HEK293T (cell line): ENCODE measurements at places on chromosomes 3 and 15.

DNA sequence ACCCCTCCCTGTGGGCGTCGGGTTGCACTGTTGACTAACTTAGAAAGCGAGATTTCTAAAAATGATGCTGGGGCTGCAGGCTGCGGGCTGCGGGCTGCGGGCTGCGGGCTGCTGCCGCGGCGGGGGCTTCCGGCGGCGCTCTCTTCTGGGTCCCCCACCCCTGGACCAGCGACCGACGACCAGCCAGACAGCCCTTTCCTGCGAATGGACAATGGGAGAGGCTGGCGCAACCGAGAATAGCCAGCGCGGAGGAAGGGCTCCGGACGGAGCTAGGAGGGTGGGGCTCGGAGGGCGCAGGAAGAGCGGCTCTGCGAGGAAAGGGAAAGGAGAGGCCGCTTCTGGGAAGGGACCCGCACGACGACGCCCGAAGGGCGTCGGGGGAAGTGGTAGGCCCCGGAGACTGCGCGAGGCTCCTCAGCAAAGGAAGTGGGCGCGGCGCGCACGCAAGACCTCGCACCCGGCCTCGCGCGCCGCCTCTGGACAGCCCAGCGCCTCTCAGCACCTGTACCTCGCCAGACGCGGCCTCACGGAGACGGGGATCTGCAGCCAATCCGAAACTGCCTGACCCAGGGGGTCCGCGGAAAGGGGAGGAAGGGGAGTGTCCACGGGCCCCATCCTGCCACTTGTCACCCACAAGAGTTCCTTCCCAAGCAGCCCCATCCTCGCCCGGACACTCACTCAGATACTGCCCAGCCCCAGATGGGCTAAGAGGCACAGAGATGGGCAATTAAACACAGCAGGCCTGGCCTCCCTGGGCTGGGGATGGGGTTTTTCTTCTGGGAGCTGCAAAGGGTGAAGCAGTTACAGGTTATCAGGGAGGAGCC lies 70.7 kb downstream of the SLC12A8 start:
- DNase-seq: no peak

DNA sequence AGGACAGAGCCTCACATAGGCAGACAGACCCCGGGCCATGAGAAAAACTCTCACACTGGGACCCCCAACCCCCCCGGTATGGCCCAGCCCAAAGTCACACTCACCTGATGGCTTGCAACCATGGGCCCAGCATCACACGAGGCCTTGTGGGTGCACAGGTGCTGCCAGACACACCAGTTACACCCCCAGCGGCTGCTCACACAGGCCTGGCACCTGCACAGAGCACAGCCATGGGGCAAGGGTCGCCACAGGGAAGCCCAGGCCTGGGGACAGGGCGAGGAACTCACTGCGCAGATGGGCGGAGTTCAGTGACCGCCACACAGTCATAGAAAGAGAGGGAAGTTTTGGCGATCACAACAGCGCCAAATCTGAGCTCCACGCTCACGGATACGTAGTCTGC lies 9.3 kb downstream of the PLXNB1 start:
- no peak for DNase-seq

DNA sequence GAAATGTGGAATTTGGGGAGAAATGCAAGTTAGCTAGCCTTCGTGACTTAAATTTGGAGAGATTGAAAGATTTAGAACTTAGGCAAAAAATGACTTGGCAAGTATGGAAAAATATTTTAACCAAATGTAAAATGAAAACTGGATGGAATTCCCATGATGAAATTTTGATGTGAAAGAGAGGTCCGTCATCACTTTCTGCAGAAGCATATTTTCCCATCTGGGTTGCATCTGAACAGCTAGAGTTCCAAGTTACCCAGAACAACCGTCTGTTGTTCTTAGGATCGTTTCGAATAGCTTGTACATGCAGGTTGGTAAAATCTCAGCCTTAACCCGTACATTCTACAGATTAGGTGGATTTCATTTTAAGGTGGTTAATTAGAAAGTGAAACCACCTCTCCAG lies 136.3 kb downstream of the GHSR start:
- no peak for DNase-seq

DNA sequence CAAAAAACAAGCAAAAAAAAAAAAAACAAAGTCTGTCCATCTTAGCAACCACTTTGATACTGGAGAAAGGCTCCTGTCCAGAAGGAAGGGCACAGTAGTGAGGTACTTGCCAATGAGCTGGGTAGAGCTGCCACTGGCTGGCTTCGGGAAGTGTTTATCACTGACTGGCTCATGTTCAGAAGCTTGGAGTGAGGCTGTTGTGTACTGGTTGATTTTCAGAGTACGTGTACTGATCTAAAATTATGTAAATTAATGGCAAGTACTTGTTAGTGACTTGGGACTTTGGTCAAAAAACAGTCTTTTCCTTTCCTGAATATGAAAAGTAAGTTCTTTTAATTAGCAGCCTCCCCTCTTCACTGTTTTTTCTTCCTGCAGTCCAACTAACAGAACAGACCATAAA lies 979 bp upstream of the ZNF621 start:
- DNase-seq: no peak

- DNase-seq: no peak
Measured at GRCh38 chr3:111333642-111334041, 208.4 kb upstream of the CD96 start.

DNA sequence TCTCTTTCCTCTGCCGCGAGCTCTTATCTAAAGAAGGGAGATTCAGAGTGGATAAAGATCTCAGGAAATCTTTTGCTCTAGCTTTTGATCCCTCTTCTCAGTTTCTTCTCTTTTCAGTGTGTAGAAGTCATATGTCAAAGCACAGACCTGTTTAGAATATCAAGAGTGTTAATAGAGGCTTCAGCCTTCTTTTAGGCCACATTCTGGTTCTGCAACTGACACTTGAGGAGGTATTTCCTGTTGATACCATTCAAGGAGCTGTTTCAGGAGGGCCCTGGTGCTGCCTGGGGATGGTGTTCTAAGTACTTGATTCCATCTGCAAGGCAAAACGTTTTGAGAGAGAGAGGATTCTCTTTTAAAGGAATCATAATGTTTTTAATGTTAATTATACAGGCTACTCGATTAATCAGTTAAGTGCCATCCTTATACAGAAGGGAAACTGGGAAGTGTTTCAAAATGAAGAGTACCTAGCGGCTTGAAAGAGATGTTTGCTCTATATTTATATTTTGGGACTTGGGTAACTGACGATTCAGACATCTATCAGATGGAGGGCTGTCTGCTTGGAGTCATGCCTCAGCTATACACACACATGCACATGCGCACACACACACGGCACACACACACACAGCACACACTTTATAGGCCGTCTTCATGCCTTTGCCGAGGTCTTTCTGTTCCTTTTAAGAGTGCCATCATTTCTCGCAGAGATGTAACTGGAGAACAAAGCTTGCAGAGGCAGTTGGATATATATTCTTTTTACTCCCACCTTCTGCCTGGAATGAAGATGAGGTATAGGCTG lies 313.9 kb downstream of the PTPRG start:
- no peak for DNase-seq

DNA sequence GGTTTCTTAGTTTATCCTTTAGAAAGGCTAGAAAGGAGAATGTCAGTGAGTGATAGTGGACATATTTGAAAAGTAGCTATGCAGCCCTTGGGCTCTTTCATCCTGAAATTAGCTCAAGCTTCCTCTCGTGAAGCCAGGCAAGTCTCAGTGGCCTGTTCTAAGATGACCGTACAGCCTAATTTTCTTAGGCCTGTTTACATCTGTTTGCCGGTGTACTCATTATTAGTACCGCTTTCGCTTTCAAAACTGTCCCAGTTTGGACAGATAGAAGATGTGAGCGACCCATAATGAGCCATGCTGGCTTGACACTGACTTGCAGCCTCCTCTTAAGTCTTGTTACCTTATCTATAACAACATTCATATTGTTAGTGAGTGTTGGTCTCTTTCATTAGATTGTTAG lies 5.7 kb upstream of the ARL14 start:
- no peak for DNase-seq

DNA sequence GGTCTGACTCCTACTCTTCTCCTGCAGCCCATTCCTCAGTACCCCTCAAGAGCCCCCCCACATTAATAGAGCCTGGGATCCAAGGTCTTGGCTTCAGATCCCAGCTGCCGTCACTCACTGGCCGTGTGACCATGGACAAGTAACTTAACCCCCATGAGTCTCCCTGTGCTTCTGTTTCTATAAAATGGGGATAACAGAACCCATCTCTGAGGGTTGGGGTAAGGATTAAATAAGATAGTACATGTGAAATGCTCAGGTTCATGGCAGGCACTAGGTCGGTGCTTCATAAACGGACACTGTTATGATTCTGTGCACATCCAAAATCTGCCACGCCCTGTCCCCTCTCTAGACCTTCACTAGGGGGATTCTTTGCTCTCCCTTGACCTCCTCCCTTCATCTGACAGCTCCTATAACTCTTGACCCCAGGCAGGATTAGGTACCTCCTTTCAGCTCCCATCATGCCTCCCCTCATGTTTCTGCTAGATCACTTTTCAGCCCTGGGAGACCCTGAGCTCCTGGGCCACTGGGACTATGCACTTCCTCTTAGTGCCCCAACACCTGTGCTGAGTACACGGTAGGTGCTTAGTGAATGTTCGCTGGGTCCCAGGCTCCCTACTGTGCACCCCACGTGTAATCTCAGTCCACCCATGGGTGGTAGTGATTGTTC lies 1.5 kb downstream of the CAND2 start:
- no peak for DNase-seq

- no peak for DNase-seq
Measured at GRCh38 chr3:194269610-194270145, 81.5 kb downstream of the CPN2 start.

DNA sequence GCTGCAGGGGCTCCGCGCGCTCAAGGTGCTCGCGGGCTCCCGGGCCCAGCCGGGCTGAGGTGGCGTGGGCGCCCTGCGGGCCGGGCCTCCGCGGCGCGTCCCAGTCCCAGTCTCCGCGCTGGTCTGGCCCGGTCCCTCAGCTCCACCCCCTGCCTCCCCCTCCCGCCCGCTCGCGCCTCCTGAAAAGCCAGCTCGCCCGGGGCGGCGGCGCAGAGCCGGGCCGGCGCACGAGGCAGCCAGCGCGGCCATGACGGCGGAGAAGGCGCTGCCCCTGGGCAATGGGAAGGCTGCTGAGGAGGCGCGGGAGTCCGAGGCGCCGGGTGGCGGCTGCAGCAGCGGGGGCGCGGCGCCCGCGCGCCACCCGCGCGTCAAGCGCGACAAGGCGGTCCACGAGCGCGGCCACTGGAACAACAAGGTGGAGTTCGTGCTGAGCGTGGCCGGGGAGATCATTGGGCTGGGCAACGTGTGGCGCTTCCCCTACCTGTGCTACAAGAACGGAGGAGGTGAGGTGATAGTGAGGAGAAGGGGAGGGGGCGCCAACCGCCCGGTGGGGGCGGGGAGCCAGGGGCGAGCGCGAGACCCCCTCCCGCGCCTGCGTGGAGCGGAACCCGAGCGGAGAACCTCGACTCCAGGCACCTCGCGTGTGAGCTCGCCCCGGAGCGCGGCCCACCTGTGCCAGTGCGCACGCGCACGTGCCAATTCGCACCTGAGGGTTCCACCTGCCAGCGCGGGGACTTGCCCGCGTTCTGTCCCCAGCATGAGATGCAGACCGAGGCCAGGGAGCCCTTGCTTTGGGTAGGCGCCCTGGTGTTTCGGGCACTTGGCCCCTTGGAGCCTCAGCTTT lies at the start of gene SLC6A11:
TSS of gene SLC6A11 (plus strand) at position 210 of the 844 bp plus-strand sequence. CDS start at position 248, 38 bp downstream.
- peak; percentile 40 for DNase-seq

- peak; percentile 62 for DNase-seq
Measured at GRCh38 chr3:32239307-32240158, 1.1 kb downstream of the CMTM8 start.

- DNase-seq: no peak
Measured at GRCh38 chr3:109874896-109875708, 537.8 kb upstream of the DPPA4 start.

- DNase-seq: no peak
Measured at GRCh38 chr15:48696627-48697312, 51.3 kb upstream of the FBN1 start.

- DNase-seq: peak; percentile 82
Measured at GRCh38 chr3:58463181-58463941, 28.5 kb upstream of the KCTD6 start.

DNA sequence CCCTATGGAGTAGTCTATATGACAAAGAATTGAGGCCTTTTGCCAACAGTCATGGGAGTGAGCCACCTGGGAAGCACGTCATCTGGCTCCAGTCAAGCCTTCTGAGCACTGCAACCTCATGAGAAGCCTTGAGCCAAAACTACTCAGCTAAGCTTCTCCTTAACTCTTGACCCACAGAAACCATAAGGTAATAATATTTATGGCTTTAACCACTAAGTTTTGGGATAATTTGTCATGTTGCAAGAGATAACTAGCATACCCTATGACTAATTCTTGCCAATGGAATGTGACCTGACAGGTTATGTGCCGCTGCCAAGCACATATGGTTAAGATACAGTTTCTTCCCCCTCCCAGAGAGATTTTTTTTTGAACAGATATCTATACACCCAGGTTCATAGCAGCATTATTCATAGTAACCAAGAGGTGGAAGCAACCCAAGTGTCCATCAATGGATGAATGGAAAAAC lies 11.8 kb upstream of the SLC6A11 start:
- DNase-seq: no peak

DNA sequence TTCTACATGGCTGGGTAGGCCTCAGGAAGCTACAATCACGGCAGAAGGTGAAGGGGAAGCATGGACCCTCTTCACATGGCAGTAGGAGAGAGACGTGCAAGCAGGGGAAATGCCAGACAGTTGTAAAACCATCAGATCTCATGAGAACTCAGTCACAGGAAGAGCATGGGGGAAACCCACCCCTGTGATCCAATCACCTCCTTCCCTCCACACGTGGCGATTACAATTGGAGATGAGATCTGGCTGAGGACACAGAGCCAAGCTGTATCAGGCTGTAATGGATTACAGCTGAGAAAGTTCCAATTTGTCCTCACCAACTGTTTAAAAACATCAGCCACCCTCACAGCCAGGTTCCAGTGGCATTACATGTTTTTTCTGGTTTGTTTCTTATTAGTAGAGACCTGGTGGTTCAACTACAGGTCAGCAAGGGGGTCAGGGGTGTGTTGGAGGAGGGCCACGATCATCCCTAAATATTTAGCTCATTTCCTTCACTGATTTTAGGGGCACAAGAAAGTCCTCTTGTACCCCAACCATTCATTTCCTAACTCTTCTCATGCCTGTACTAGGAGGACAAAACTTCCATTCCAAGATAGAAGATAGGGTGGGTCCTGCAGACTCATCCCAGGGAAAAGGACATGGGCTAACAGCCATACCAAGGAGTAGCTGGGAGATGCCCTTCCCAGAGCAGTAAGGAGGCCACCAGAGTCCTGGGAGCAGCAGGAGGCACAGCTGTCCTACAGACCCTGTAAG lies 54.4 kb downstream of the ANXA2 start:
- no peak for DNase-seq
